ENCODE measurements at places on chromosomes 4 and X. TPM values are rescaled to one million over a fixed set of nuclear protein-coding genes. Genes with fewer than 3 reads are reported as not detected.

DNA sequence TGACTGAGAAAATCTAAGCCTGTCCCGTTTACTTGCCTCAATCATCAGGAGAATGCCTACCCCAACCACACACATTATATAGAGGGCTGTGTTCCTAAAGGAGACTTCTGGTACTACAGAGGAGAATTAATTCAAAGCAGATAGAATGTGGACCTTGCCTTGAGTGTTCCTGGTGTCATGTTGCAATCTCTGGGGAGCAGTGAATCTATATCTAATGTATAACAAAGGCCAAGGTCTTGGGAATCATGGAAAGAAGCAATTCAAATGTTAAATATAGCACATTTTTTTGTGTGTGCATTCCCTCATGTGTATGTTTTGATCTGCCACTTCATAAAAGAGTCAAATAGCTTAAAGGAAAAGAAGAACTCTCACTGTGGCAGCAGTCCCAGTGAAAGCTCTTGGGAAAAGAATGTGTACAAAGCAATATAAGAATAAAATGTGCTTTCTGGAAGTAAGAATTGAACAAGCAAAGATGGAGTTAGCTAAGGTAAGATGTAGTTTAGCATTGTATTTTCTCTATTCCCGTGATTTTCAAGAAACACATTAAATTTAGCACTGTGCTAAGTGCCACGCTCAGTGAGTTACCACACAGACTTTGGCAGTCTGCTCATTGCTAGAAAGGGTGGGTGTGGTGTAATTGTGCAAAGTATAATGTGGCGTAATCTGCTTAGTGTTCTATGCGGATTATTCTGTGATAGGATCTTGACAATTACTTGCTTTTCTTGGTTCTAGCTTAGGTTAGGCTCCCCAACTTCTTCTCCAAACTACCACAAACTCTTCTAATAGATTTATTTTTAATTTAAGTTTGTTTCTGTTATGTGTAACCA is 13.7 kb downstream of the ADH6 start:
- no peak overlapping the region for H3K4me3 ChIP-seq
- no peak for DNase-seq
- H3K4me1 ChIP-seq: no peaks in the 10 kb centered on the region
- no peak overlapping the region for H3K27ac ChIP-seq

DNA sequence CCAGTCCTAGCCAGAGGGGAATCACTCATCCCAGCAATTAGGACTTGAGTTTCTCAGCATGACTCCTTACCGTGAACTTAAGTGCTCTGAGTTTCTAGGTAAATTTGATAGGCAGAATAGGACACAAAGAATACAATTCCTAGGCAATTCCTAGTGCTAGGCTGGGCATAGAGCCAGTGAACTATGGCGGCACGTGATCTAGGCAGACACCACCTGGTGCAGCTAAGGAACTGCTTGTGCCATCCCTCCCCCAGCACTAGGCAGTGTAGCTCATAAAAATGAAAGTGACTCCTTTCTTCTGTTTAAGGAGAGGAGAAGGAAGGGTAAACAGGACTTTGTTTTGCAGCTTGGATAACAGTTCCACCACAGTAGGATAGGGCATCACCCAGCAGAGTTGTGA is 736.3 kb upstream of the PCDH7 start:
- DNase-seq: no peak
- no peaks in the 10 kb centered on the region for H3K27me3 ChIP-seq
- no peak overlapping the region for H3K27ac ChIP-seq
- no peaks in the 10 kb centered on the region for H3K4me1 ChIP-seq
- H3K36me3 ChIP-seq: no peaks in the 10 kb centered on the region
- H3K4me3 ChIP-seq: no peak overlapping the region

- no peaks in the 10 kb centered on the region for H3K36me3 ChIP-seq
- no peak for DNase-seq
- H3K27ac ChIP-seq: no peak overlapping the region
- no peak overlapping the region for H3K4me3 ChIP-seq
Measured at GRCh38 chr4:52968691-52969090, 106.6 kb downstream of the RASL11B start.

DNA sequence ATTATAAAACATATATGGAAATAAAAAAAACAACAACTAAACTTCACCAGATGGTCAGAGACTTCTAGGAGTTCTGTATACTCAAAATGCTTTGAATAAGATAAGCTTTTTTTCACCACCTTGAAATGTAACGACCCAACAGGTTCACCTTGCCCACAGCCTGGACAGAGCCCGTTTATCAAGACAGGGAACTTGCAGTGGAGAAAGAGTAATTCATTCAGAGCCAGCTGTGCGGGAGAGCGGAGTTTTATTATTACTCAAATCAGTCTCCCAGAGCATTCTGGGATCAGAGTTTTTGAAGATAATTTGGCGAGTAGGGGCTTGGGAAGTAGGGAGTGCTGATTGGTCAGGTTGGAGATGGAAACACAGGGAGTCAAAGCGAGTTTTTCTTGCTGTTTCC is 38.5 kb downstream of the AGA start:
- peaks cover 20% of the 10 kb centered on the region for H3K36me3 ChIP-seq
- DNase-seq: no peak
- H3K27me3 ChIP-seq: peaks cover 6% of the 10 kb centered on the region
- H3K27ac ChIP-seq: no peak overlapping the region
- no peak overlapping the region for H3K4me3 ChIP-seq
- peaks cover 47% of the 10 kb centered on the region for H3K4me1 ChIP-seq

CTAG1A gene
- total RNA-seq: not detected

DNA sequence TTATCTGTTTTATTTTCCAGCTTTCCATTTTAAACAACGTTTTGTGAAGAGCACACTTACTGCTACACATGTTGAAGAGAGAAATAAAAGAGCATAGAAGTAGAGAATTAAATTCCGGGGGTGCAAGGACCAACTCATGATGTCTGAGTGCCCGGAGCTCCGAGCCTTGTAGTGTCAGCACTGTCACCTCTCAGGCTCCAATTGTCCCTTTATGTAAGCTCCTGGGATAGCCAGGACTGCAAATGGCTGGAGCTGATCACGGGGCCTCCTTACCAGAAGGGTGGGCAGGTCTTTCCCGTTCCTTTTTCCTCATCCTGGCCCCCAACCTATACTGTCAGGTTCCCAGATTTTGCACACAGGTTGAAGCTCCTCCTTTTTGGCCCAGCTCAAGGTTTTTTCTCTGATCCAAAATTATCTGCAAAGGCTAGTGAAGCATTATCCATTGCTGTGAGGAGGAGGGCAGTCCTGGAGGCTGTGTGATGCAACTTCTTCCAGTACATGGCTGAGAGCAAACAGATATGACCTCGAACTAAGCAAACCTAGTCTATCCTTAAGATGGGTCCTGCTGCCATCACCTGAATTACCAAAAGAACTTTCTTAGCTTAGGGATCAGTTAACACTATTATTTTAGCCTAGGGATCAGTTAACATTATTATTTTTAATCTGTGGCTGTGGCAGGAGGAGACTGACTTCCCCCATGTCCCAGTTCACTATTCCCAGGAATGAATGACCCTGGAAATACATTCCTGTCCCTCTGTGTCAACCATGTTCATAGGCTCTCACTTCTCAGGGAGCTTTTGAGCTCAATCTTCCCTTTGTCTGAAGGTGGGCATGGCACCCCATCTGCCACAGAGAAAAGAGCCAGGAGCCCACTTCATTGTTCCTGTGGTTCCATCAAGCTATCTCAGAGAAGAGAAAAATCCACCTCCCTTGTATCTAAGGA is at the start of gene FGG:
TSS of gene FGG (minus strand) at position 185 of the 943 bp plus-strand sequence. CDS start at position 138, 47 bp downstream.
- H3K4me1 ChIP-seq: peaks cover 11% of the 10 kb centered on the region
- H3K27ac ChIP-seq: no peak within 1 kb of the TSS
- H3K36me3 ChIP-seq: peaks cover 5% of the 10 kb centered on the region
- H3K27me3 ChIP-seq: peaks cover 24% of the 10 kb centered on the region
- no peak for DNase-seq

- no peak overlapping the region for H3K27ac ChIP-seq
- H3K4me3 ChIP-seq: peak overlapping the region; percentile 3
- peaks cover 10% of the 10 kb centered on the region for H3K4me1 ChIP-seq
- DNase-seq: no peak
- H3K36me3 ChIP-seq: peaks cover 11% of the 10 kb centered on the region
- H3K27me3 ChIP-seq: peaks cover 73% of the 10 kb centered on the region
Measured at GRCh38 chr4:146638333-146638785, 334 bp upstream of the POU4F2 start.

DNA sequence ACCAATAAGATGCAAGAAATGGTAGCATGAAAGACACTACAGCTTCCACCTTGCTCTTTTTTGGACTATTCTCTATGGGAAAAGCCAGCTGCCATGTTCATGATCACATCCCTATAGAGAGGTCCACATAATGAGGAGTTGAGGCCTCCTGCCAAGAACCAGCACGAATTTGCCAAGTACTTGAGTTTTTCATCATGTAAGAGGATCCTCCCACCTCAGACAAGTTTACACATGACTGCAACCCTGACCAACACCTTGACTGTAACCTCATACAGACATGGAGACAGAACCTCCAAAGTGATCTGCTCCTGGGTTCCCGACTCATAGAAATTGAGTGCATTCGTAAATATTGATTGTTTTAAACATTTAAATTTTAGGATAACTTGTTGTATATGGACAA is 135.2 kb upstream of the TSPAN5 start:
- H3K27ac ChIP-seq: no peak overlapping the region
- H3K4me3 ChIP-seq: no peak overlapping the region
- no peak for DNase-seq

DNA sequence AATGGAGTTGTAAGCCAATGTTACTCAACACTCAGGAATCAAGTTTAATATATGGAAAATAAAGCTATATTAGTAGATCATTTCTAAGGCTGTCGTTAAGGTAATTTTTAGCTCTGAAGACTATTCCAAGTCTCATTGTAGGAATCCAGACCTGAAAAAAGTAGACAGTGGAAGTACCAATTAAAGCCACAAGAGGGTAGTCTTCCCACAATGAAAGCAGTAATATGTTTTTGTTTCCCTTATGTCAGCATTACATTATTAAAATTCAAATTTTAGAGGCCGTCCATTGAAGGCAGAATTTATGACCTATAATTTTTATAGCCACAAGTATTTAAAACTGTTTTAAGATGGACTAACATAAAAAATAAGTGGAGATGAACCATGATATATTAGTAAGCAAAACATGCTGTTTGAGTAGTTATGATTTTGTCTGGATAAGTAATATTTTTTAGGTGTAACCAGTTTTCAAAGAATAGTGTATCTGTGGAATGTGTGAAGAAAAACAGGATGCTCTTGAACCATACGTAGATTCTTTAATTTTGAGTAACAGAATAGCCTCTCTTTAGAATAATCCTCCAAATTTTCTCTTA is 372.6 kb upstream of the TECRL start:
- no peak overlapping the region for H3K27ac ChIP-seq
- no peak for DNase-seq
- no peak overlapping the region for H3K4me3 ChIP-seq
- H3K27me3 ChIP-seq: no peaks in the 10 kb centered on the region
- H3K4me1 ChIP-seq: no peaks in the 10 kb centered on the region
- H3K36me3 ChIP-seq: no peaks in the 10 kb centered on the region

PLA2G12A gene
- 20.4 TPM for total RNA-seq

DNA sequence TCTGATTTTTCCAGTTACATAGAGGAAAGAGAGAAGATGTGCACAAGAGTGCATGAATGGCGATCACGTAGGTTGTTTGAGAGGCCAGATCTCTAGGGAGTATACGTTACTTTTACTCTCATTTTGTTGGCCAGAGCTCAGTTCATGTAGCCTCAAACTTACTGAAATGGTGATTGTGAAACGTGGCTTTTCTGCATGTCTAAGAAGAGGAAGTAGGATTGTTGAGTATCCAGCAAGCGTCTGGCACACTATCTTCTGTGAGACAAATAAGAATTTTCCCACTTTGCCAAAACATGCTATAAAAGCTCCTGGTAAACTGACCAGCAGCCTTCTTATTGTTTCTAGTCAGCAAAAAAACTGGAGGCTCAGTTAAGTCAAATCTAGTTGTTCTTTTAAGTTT is 264.5 kb upstream of the EMCN start:
- H3K4me3 ChIP-seq: no peak overlapping the region
- H3K4me1 ChIP-seq: no peaks in the 10 kb centered on the region
- no peaks in the 10 kb centered on the region for H3K36me3 ChIP-seq
- no peak for DNase-seq
- H3K27me3 ChIP-seq: peaks cover 2% of the 10 kb centered on the region
- H3K27ac ChIP-seq: no peak overlapping the region

- peak; percentile 39 for DNase-seq
- peaks cover 7% of the 10 kb centered on the region for H3K4me1 ChIP-seq
- peaks cover 2% of the 10 kb centered on the region for H3K36me3 ChIP-seq
- peak within 1 kb of the TSS; percentile 8 for H3K27ac ChIP-seq
- H3K4me3 ChIP-seq: peak within 1 kb of the TSS; percentile 23
- H3K27me3 ChIP-seq: peaks cover 9% of the 10 kb centered on the region
Measured at GRCh38 chr4:174828845-174829701, at the start of gene GLRA3. GLRA3 (minus strand) TSS chr4:174829247; CDS start chr4:174828811, 436 bp downstream.

DNA sequence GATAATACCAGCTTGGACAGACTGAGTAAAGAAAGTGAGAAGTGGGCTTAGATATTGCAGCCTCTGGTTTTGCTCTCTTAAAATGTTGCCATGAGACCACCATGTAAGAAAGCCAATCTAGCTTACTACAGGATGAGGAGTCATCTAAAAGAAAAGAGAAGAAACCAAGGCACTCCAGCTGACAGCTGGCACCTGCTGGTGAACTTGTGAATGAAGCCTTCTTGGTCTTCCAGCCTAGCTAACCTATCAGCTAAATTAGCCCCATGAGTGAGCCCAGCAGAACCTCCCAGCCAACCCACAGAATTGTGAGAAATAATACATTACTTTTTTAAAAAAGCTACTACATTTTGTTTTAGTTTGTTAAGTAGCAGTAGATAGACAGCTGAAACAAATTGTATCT is 154.5 kb upstream of the QRFPR start:
- H3K4me1 ChIP-seq: no peaks in the 10 kb centered on the region
- no peak overlapping the region for H3K27ac ChIP-seq
- no peak overlapping the region for H3K4me3 ChIP-seq
- H3K27me3 ChIP-seq: no peaks in the 10 kb centered on the region
- no peaks in the 10 kb centered on the region for H3K36me3 ChIP-seq
- DNase-seq: no peak

GAGE12H gene
- not detected for total RNA-seq

DNA sequence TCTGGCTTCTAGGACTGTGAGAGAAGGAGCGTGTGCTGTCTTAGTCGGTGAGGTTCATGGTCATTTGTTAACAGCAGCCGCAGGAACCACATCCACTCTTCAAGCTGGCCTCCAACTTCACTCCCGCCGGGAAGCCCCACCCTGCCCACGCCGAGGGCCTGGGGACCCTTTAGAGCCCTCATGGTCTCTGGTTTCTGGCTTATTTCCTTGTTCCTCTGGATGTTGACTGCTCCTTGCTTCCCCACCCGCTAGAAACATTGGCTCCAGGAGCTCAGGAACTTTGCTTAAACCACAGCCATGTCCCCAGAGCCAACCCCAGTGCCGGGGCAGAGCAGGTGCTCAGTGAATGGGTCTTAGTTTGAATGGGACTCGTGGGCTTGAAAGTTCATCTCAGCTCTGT is 40.8 kb downstream of the HTRA3 start:
- no peaks in the 10 kb centered on the region for H3K36me3 ChIP-seq
- peaks cover 2% of the 10 kb centered on the region for H3K27me3 ChIP-seq
- H3K4me3 ChIP-seq: no peak overlapping the region
- DNase-seq: no peak
- no peaks in the 10 kb centered on the region for H3K4me1 ChIP-seq
- no peak overlapping the region for H3K27ac ChIP-seq

MGARP gene
- 0.26 TPM for total RNA-seq
